ENCODE measurements at places on chromosomes 7 and 10.

- no peak for DNase-seq
Observed at GRCh38 chr7:24129597-24129996, 154.4 kb upstream of the NPY start.

DNA sequence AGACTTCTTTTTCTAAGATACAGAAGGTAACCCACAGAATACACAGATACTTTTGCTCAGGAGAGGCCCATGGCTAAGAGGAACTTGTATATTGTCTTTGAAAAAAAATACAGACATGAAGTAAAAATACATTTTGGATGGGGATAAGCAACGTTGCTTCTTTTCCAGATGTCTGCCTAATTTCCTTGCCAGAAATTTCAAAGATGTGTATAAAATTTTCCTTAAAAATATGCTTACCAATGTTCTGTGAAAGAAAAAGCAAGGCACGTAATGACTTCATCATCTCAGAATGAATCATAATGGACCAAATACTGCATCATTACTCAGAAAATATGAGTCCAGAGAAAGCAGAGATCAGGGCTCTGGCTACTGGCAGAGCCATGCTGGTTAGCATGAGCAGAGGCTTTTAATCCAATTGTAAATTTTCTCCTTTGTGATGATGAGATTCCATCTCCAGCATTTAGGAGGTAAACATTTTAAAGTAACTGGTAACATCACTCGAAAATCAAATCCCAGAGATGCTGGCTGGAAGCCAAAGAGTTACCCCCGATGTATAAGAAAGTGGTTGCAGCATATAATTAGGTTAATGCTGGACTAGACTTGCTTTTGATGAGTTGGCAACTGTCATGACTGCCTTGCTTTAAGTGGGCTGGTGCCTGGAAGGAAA is 272.5 kb downstream of the SEMA3A start:
- DNase-seq, result no peak

- DNase-seq, result no peak
Observed at GRCh38 chr10:123741146-123741545, 75.0 kb downstream of the GPR26 start.

GRCh38 chr7:156124356-156124755 is 312.1 kb upstream of the SHH start:
- no peak for DNase-seq

- DNase-seq, result no peak
Observed at GRCh38 chr7:39908973-39909372, 41.1 kb upstream of the CDK13 start.

DNA sequence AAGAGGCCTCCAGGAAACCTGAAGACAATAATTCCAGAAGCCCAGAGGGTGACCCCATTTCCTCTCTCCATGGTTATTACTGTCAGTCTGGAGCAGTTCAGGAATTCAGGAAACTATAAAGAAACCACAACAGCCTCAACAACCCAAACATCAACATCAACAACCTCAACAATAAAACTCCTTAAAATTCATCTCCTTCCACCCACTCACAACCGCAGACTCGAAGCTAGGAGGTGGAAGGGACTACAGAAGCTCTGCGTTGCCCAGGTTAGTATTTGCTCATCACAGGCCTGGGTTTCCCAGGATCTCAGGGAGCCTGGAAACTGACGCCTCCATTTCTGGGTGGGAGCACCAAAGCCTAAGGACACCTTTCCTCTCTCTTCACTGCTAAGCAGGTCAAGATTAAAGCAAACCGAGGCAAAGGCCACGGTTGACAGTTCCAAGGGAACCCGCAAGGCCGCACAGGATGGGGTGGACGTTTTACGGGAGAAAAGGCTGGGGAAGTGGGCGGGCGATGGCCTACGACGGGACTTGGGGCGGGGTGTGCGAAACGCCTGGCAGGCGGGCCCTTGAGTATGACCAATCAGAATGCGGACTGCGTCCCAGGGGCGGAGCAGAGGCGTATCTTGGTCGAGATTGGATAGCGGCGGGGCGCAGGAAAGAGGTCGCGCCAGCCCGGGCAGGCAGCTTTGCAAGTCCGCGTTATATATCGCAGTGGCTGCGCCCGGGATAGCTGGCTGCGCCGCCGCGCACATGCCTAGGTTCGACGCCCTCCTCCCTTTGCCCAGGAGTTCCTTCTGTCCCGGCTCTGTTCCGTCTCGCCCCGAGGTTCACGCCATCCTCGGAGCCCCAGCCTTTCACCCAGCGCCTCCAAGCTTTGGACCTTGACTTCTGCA is at the start of gene ELOVL3:
Gene ELOVL3, plus strand, starts transcription at position 654 of the 896 bp plus-strand sequence. CDS start 250 bp downstream, outside the sequence.
- DNase-seq, result peak; percentile 82

GRCh38 chr7:19852192-19852591 is 78.8 kb upstream of the TMEM196 start:
- no peak for DNase-seq

DNA sequence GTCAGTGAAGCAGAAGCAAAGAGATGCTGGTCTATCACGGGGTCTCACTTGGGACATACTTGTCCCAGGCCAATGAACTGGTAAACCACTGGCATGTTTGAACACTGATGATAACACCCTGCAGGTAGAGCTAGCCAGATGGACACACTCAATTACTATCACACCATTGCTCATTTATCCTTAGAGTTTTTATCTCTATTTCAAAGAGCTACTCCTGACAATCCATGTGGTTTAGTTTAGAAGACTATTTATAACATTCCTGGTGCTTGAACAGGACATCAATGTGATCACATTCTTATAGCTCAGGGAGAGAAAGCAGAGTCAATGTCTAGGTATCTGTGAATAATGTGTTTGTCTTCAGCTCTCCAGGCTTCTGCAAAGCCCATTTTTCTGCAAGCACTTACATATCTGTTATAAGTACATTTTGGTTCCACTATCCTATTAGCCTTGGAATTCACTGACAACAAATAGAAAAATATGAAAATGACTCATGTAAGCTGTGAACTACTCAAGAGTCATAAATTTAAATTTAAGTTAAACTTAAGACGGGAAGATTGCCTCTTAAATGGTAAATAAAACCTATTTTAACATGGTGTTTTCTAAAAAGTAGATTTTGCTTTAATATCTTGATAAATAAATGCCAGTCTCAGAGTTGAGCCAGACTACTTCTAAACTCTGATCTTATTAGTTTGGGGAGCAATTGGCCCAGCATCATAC is 106.7 kb upstream of the MBL2 start:
- DNase-seq, result no peak

DNA sequence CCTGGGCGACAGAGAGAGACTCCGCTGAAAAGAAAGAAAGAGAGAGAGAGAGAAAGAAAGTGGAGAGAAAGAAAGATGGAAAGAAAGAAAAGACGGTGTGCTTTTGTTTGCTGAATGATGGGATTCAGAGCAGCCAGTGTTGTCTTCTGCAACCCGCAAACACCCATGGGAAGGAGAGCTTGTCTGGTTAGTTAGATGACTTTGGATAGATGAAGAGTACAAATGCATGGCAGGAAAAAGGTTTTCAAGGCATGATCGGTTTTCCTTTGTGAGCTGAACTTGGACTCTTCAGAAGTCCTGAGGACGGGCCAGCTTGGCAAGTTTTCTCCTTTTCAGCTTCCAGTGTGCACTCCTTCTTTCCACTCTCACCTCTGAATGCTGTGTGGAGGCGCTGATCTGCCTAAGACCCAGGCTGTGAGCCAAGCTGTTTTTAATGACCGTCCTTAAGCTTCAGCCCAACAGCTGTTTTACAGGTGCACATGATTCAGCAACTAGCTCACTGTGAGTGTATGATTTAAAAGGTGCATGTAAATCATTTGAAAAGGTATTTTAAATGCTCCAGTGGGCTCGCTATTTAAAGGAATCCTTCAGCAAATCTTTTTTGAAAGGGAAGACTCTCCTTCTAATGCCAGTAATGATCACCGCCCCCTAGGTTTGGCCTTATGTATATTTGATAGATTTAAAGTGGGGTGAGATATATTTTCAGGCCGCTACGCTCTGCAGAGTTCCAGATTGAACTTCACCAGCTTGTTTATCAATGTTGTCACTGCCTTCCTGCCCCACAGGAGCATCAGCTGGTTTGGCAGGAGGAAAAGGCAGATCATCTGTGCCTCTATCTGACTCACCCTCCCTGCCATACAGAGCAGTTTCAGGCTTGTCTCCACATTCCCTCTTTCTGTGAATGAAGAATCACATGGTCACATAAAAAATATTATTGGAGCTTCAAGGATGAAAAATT is 115.0 kb downstream of the PLXDC2 start:
- DNase-seq, result no peak

DNA sequence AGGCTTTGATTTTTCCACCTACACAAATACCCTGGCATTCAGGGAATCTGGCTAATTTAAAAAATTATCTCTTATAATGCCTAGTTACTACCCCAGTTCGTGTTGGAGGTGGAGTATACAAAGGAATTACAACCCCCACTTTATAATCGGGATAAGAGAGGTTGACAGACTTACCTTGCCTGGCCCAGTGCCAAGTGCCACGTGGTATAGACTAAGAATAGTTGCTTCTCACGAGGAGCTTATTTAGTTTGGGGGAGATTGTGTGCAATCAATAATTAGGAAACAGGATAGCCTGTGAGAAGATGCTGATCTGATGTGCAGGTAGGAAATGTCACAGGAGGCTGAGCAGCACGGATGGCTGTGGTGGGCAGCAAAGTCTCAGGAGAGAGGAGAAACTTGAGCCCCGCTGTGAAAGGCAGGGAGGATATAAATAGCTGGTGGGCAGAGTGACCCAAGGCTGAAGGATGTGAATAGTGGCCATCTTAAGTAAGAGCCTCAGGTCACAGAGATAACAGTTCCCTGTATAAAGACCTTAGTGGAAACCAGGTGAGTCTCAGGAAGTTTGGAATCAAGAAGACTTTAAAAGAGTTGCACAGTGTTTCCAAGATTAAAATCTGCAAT is 11.3 kb upstream of the ATXN7L1 start:
- no peak for DNase-seq

GRCh38 chr10:96407560-96408069 is 48.8 kb upstream of the OPALIN start:
- DNase-seq, result no peak

- DNase-seq, result no peak
Observed at GRCh38 chr10:787933-788651, 98.6 kb upstream of the DIP2C start.

DNA sequence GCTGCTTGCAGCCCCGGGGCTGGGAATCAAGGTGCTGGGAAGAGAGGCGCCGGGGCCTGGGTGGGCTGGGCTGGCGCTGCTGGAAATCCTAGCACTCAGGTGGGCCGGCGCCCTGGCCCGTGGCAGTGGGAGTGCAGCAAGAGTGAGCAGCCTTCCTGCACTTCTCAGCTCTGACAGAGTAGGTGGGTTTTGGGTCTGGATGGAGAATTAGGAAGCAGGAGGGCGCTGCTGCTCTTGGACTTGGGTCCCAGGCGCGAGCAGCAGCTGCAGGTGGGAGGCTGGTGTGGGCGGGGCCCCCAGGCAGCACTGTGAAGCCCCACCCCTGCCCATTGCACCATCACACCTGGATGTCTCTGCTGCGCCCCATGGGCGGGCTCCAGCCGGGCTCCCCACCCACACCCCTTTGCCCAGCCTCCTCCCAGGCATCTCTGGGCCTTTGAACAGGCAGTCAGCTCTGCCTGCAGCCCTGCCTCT is 6.0 kb downstream of the BRI3 start:
- DNase-seq, result no peak

- no peak for DNase-seq
Observed at GRCh38 chr10:26222563-26222962, 6.0 kb downstream of the GAD2 start.

DNA sequence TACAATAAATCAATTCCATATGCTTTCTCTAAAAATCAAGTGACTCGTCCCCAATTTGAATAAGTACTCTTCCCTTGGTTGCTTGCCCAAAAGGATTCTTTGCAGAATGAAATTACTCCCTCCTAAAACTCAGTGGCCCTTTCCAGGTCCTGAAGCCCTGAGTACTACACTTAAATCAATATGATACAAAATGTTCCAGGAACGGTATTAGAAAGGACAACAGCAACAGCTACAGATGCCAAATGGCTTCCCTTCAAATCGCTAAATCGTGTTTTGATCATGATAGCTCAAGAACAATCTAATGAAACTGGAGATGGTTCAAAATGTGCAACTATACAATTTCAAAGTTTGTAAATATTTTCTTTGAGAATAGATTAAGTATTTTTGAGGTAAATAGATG is 59.4 kb downstream of the TPK1 start:
- no peak for DNase-seq

DNA sequence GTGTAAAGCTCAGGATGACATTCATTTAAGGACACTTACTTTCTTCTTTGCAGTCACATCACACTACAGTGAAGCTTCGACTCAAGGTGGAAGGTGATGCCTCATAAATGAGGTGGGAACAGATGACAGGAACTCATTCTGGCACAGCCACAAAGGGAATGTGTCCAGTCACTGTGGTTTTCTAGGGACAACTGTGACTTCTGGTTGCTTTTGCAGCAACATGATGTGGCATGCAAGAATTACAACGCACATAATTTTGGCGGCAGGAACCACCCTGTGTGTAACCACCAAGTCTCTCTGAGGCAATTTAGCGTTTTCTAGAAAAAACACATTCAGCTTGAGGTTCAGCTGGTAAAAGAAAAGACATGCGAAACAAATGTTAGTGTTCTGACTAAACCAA is 32.0 kb upstream of the FERD3L start:
- DNase-seq, result no peak

- no peak for DNase-seq
Observed at GRCh38 chr7:22111661-22112060, 166.0 kb upstream of the CDCA7L start.

DNA sequence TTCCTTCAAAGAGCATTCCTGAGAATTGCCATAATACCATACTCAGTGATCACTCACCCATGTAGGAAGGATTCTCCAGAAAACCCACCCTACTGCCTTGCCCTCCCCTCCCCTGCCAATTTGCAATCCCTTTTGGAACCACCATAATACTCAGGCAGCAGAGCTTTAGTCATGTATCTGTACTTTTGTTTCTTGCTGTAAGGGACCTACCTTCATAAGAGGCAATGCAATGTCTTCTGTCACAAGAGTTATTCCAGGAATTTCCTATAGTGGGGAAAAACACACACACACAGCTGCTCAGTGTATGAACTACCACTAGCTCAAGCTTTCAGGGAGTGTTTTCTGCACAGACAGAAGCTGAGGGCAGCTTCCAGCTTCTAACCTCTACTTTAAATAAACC is 67.0 kb downstream of the GSAP start:
- no peak for DNase-seq

GRCh38 chr10:95865814-95866466 is 41.8 kb upstream of the CC2D2B start:
- DNase-seq, result no peak

DNA sequence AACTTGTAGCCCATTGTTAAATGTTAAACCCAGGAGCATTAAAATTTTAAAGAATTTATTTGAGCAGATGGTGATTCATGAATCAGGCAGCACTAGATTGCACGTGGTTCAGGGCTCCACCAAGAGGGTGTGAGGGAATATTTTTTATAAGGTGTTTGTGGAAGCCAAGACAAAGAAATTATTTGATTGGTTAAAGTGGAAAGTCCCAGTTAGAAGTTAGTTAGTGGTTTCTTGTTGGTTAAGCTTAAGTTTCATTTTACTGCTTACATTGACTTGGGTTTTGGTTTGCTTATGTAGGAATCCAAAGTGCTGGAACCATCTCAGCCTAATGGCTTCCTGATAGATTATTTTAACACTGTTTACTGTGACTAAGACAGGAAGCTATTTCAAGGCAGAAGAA is 906.2 kb downstream of the LRMDA start:
- no peak for DNase-seq

Data from activated CD4-positive, alpha-beta T cell treated with anti-CD3 and anti-CD28 coated beads, Interleukin-2, Interleukin-4, amounts not matched to agents 100 ng/mL and 50 ng/mL, durations not matched to agents 16 hours and 8 hours (primary cell).